ENCODE measurements at places on chromosomes 7 and 10.

DNA sequence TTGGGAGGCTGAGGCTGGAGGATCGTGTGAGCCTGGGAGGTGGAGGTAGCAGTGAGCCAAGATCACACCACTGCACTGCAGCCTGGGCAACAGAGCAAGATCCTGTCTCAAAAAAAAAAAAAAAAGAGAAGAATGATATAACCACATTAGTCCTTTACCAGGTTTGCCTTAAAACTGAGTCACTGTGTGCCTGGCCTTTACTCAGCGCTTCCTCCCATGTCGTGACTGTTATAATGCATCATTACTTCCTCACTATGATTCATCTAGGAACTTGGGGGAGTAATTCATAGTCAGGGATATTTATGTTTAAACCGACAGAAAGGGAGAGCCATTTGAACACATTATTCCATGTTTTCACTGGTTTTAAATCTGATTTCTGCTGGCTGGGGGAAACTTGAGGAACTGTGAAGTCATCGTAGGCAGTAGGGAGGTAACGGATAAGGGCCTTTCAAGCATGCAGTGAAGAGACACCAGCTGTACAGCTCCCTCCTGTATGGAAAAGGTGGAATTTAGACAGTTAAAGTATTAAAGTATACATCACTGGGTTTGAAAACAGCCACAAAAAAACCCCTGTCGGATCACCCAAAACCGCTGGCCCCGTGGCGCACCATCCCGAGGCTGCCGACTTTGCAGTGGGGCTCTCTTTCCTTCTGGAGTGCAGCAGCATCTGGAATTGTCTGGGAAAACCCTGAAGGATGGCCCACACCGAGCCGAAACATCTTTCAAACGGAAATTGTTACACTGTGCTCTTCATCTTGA lies 119.8 kb downstream of the NKX6-2 start:
- DNase-seq = peak; percentile 24

- no peak for DNase-seq
These were observed 20.5 kb upstream of the DNAJB12 start for GRCh38 chr10:72375173-72375572.

GRCh38 chr7:101172854-101173751 lies 7.0 kb downstream of the NAT16 start:
- DNase-seq = no peak

GRCh38 chr7:74057216-74057925 lies 26.2 kb upstream of the LIMK1 start:
- DNase-seq = no peak

GRCh38 chr7:21580073-21580521 lies 37.3 kb downstream of the DNAH11 start:
- DNase-seq = no peak

DNA sequence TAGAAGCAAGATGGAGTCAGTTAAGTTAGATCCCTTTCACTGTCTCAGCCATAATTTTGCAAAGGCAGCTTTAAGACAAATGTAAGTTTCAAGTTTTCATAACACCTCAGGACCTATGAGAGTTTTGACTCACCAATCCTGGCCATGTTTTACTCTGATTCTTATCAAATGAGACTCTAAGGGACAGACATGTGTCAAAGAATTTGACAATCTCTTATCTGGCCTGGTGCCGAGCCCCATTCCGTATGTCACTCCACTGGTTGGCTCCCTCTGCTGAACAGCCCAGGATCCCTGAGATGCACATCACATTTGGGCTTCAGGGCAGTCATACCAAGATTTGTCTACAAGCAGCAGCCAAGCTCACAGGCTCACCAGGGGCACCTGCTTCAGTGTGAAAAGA lies 187.6 kb upstream of the STK17A start:
- no peak for DNase-seq

DNA sequence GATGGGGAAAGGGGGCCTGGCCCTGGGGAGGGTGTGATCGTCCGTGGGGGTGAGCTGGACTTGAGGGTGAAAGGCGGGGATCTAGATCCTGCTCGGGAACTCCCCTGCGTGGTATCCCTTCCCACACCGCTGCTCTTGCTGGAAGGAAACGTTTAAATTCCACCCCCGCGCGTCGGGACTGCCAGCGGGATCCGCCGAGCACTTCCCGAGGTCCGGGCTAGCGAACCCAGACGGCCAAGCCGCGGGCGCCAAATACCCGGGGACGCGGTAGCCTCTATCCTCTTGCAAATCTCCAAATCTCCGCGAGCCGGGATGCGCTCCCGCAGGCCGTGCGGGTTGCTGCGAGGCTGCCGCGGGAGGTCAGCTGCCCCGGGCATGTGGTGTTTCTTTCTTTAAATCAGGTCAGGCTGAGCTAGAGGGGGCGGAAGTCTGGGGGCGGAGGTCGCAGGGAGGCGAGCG lies 904 bp downstream of the NPTX2 start:
- no peak for DNase-seq

DNA sequence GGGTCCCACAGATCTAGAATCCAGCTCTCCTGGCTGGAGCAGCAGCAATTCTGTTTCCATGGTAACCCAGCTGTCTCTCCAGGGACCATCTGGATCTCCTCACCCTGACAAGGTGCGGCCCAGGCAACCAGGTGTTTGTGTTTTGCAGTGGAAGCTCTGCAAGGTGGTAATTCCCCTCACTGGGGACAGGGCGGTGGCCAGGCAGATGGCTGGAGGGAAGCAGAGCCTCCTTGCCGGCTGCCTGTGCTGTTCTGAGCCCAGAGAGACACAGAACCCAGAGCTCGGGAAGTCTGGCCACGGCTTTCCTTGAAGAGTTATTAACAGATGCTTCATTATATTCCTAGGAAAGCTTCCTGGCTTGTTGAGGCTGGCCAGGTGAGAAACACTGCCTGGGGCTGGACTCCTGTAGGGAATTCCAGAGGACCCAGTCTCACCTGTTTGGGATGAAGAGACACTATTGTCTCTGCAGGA lies 118.2 kb upstream of the PPIF start:
- no peak for DNase-seq

GRCh38 chr10:43383204-43383971 lies 12.0 kb downstream of the FXYD4 start:
- DNase-seq = peak; percentile 31

- no peak for DNase-seq
These were observed 68.3 kb downstream of the VIPR2 start for GRCh38 chr7:159076333-159076732.

GRCh38 chr10:11522821-11523245 lies 88.6 kb downstream of the USP6NL start:
- DNase-seq = no peak

DNA sequence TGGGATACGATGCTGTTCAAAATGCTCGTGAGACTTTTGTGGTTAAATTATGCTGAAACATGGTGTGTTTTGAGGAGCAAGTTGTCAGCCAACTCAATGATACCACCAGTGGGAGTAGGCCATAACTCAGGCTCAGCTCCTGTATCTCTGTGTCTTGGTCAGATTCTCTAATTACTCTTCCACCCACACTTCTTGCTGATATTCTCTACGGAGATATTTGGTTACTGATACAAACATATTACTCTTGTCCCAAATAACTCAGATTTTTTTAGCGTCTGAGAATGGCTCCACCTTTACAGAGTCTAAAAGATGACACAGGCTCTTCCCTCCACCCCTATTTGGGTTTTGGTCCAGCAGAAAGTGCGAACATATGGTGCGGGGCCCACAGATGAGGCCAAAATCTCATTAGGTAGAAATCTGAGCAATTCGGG lies 168.9 kb downstream of the PKD1L1 start:
- no peak for DNase-seq

DNA sequence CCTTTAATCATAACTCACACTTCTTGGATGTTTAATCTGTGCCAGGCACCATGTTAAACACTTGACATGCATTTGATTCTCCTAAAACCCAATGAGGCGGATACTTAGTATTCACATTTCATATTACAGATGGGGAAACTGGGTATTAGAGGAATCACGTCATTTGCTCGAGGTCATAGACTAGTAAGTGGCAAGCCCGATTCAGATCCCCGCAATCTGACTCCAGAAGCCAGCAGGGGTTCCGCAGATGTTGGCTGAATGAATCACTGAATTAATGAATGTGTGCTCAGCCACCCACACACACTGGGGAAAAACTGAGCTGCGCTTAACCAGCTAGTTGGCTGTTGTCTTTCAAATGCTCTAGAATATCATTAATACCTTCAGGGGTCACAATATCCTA lies 22.5 kb upstream of the ENO4 start:
- no peak for DNase-seq

GRCh38 chr10:47045331-47045861 lies 134.2 kb downstream of the PTPN20 start:
- no peak for DNase-seq

DNA sequence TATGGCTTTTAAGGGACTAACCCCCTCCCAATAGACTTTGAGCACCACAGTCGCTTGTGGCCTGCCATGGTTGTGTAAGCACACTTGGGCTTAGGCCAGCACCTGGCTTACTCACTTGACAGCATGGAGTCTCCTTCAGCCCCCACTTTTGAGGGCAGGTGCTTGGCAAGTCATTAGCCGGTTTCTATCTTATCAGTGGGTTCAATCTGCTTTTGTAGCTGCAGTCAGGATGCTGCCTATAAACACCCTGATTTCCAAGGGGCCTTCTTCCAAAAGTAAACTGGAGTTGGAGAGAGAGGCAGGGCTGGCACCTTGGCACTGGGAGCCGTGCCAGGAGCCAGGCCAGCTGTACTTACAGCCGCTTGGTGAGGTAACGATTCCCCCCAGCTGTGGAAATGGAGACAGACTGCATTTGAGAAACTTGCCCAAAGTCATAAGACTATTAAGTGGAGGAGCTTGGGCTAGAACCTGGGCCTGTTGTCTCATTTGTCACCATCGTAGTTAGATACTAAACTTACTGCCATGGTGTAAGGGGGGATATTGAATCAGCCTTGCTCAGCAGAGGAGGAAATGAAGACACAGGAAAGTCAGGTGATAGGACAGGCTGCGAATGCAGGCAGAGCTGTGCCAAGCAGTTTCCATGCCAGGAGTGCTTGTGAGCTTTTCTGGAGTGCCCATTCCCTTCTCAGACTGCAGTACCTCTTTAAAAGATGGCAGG lies 92.2 kb upstream of the EFCAB10 start:
- DNase-seq = no peak

GRCh38 chr10:132884041-132884440 lies 58.3 kb downstream of the CFAP46 start:
- DNase-seq = no peak

DNA sequence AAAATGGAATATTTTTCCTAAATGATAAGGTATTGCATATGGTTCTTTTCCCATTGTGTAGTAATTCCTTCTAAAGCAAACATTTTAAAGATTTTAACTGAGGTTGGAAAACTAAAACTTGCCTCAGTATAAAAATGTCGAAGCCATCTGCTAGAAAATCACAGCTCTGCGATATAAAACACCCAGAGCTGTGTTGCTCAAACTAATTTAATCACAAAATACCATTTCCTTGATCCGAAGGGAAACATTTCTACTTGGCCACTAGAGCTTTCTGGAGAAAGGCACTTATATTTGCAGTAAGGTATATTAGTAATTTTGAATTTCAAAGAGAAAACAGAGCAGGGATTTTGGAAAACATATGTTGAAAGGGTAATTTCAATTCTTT lies 209.2 kb upstream of the ZNF32 start:
- DNase-seq = no peak

DNA sequence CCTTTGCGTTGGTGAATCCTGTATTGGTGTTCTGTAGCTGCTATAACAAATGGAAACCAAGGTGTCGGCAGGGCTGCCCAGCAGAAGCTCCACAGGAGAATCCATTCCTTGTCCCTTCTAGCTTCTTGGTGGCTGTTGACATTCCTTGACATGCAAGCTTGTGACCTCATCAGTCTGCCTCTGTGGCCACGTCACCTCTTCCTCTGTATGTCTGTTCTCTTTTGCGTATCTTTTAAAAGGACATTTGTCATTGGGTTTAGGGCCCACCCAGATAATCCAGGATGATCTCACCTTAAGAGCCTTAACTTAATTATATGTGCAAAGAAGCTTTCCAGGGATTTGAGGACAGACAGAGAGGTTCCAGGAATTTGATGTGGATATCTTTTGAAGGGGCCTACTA lies 15.3 kb upstream of the ZCCHC24 start:
- no peak for DNase-seq

DNA sequence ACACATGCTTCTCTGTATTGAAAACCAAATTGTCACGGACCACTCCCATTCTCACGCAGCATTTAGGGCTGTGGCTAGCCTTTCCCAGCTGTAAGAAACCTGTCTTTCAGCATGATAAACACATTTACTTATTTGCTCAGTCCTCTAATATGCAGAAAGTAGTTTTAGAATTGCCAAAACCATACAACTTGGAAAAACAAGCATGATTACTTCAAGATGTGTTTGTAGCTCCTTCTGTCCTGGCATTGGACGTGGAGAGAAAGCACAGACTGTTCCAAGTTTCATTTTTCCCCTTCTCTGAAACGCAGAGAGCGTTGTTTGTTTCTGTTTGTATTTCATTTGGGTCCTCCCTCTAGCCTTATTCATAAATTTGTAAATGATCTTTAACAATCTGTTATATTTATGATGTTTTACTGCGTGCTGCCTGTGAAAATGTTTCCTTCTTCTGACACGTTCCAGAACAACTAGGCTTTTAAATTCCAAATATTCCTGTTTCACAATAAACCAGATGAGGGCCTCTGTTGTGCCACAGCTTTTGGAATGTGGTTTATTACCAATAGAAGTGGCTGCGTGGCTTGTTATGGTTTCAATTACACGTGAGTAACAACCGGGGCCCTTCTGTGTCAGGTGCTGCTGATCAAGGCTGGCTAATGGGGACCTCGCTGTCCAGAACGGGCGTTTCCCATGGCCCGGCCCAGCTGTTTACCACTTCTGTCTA lies 26.1 kb downstream of the MNX1 start:
- DNase-seq = no peak

DNA sequence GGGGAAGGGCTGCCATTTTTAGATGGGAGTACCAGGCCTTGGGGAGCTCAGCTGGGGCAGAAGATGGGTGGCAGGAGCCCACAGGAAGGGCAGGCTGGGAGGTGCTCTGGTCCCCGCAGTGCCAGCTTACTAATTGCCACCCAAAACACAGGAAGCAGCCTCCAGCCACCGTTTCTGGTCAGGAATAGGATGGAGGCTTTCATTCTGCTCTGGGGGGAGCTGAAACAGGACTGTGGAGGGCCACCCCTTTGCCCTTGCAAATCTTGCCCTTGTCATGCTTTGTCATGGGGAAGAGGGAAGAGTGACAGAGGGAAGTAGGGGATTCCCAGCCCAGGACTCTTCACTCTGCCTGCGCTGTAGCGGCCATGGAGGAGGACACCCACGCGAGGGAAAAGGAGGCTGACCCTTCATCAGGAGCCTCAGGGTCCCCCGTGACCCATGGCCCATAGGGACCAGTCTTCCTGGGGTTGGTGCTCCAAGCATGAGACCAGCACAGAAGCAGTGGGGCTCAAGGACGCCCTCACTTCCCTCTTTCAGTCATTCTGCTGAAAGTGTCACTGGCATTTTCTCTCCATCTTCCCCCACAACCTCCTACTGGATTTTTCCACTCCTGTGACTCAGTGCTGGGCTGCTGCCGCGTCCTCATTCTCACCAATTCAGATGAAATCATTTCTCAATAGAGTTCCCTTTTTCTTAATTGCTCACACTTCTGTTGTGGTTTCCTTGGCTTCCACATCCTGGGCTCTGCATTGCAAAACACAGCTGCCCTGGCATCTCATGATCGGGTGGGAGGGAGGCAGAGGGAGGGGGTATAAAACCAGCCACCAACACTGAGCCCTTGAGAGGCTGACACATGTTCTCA lies 61.9 kb downstream of the MKI67 start:
- DNase-seq = peak; percentile 83
